Urinary bladder (tissue), 4 donors: ENCODE measurements at places on chromosomes 12 and 14. TPM values are rescaled to one million over a fixed set of nuclear protein-coding genes. Genes with fewer than 3 reads are reported as not detected.

Gene MYH6
- total RNA-seq, result 0.26 TPM

- no peak for DNase-seq
Observed at GRCh38 chr14:50139192-50139591, 22.8 kb upstream of the VCPKMT start.

DNA sequence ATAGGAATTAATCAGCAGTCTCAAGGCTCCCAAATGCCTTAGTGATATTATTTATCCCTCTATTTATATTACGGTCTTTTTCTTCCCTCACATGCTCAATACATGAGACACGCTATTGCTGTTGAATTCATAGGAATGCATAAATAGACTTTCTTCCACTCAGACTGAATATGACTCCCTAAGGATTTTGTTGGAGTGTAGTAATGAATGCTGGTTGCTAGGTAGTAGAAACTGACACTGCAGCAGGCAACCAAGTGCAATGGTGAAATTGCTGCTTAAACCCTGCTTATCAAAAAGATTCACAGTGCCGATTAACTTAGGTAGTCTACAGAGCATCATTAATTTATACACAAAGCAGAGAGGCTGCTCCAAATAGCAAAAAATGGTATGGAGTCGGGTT is 168.2 kb downstream of the KCNC2 start:
- DNase-seq, result no peak

DNA sequence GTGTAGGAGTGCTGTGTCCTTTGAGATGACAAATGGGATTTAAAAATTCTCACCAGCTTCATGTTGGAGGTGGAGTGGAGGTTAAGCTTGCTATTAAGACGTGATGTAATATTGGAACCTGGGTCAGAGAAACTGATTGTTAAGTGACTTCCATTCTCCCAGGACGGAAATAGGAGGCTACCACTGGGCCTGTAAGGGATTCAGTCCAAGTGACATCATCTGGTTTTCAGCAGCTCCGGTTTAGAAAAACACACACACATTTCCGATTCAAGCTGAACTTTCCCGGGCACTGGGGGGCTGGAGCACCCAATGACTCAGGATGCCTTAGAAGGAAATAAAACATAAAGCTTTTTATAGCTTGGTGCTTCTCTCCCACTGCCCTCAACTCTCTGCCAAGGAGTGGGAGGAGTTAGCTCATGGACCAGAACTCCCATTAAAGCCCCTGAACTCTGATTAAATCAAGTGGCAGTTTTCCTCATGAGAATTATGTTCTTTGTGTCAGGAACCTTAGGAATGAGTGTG is 12.4 kb downstream of the CALM1 start:
- no peak for DNase-seq

- DNase-seq, result no peak
Observed at GRCh38 chr14:39310051-39310450, 76.3 kb downstream of the MIA2 start.

- DNase-seq, result no peak
Observed at GRCh38 chr12:48334808-48335207, 15.9 kb downstream of the ZNF641 start.

GRCh38 chr14:68774771-68775613 is 17.9 kb downstream of the ZFP36L1 start:
- no peak for DNase-seq

Gene LTB4R2
- 4.0 TPM for total RNA-seq

Gene AMN
- total RNA-seq, result 0.21 TPM

- no peak for DNase-seq
Observed at GRCh38 chr12:107296681-107297089, 203.3 kb upstream of the CRY1 start.

Gene COX8C
- not detected for total RNA-seq

GRCh38 chr14:23322568-23323517 is 1.6 kb downstream of the PABPN1 start:
- no peak for DNase-seq

- DNase-seq, result no peak
Observed at GRCh38 chr12:92634730-92635129, 68.1 kb upstream of the PLEKHG7 start.

- DNase-seq, result no peak
Observed at GRCh38 chr12:40170593-40170992, 54.2 kb upstream of the LRRK2 start.

Gene CSRP2
- total RNA-seq, result 93.4 TPM

DNA sequence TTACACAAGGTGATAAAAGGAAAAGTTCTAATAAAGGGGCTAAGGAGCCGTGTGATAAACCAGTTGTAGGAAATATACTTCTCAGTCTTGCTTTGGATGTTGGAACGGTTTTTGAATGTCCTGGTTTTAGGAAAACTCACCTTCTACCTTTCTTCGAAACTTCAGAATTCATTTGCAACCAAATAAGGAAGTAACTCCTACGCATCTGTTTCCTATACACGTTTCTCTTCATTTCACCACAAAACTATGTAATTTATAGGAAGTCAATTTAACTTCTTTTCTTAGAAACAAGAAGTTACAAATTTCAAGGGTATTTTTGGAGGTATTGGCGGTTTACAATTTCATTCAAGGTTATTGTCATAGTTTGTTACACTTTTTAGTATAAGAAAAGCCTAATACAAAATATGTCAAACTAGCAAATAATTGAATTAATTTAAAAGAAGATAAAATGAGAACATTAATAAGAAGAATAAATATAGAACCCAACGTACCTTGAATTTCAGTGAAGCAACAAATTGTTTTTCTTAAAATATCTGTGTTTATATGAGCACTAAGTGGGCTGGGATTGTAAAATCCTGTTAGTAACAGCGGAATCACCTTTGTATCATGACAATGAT is 33.2 kb upstream of the CD69 start:
- no peak for DNase-seq

Gene CPNE6
- 0.58 TPM for total RNA-seq

DNA sequence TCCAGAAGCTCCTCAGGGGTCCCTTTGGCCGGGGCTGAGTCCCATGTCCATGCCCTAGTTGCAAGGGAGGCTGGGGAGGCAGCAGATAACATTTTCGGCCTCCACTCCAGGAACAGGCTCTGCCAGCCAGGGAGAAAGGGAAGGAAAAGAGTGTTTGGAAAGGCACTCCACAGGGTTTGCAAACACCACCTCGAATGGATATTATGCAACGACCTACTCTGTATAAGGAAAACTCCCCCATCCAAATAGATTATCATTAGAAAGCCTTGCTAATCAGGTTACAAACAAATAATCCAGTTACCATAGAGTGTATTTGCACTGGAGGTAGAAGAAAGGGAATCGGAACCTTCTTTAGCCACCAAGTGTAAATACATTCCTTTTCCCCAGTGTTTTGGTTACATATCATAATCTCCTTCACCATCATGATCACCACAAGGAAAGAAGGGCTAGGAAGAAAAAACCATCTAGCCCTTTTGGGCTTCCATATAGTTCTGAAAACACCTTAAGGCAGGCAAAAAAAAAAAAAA is 40.4 kb downstream of the TMCC3 start:
- no peak for DNase-seq

- no peak for DNase-seq
Observed at GRCh38 chr14:37081218-37081617, 91.2 kb downstream of the SLC25A21 start.

DNA sequence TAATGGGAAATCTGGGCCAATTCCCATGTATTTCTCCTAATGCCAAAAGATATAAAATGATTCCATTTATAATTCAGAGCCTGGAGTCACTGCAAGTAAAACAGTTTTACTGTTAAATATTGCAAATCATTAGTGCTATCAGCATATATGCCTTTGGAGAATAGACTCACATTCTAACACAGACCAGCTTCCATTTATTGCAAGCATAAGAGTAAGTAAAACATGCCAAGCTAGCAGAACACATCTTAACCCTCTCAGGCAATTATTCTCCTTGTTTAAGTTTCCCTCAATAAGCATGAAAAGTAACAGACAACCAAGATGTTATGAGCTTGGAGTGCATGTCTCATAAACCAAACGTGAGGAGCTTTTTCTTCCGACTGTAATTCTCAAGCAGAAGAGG is 173.9 kb upstream of the GRIP1 start:
- peak; percentile 20 for DNase-seq

Gene OAS2
- 14.0 TPM for total RNA-seq

- no peak for DNase-seq
Observed at GRCh38 chr12:119229837-119230236, 51.1 kb downstream of the HSPB8 start.

GRCh38 chr14:101586531-101587430 is 25.5 kb downstream of the DIO3 start:
- DNase-seq, result no peak

DNA sequence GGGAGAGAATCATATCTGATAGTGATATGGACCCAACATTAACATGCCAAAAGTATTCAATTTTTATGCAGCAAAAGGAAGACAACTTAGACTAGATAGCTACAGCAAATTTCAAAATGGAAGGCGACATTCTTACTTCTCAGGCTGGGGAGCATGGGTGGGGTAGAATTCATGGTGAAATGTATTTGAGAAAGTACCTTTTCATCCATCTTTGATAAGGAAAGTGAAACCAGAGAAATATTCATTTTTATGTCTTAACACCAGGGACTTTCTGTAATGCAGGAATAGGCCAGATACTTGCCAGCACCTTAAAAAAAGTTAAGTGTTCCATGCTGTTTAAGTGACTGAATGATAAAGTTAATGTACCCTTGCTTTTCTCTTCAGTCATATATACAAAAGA is 13.4 kb downstream of the BTG1 start:
- DNase-seq, result no peak

- DNase-seq, result no peak
Observed at GRCh38 chr12:68237619-68238018, 12.0 kb upstream of the IL26 start.

DNA sequence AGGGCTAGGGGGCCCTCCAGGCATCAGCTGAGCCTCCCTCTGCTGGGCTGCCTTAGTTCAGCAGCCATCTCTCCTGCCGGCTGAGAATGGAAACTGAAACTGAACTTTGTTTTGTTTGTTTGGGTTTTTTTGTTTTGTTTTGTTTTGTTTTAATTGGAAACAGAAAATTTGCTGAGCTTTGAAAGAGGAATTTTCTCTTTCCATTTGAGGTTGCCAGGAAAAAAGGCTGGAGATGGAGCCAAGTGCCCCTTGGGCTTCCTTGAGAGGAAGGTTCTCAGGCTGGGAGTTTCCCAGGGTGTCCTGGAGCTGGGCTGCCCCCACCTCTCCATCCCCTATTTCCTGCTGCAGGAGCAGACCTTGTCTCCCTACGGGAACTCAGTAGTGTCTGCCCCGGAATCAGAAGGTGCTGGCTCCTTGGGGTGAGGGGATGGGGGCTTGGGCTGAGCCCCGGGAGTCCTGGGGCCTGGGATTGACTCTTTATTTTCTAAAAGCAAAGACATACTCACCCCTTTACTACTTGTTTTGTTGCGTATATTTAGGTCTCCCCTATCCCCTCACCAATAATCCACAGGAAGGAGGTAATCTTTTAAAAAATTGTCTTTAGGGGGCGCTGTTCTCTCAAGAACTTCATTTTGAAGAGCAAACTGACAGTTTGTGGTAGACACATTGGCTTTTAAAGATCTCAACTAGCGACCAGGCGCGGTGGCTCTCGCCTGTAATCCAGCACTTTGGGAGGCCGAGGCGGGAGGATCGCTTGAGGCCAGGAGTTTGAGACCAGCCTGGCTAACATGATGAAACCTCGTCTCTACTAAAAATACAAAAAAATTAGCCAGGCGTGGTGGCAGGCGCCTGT is 21.3 kb upstream of the OASL start:
- DNase-seq, result no peak

GRCh38 chr12:2544230-2544629 is 250.5 kb upstream of the FKBP4 start:
- DNase-seq, result no peak

Gene VWF
- total RNA-seq, result 61.8 TPM
